ENCODE measurements at places on chromosomes 12 and 14.

DNA sequence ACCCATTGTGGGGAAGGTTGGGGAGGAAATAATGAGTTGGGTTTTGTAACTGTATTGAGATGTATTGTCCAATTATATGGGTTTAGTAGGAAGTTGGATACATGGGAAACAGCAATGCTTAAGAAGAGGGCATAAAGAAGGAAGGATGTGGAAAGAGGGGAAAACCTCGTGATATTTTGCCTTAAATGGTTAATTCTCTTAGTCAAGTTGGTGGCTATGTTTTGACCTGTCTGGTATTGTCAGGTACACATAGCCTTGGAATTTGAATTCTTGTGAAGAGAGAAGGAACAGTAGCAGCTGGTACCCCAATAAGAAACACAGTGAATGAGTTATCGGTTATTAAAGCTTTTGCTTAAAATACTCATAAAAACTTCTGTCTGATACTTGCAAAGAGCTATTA is 32.6 kb upstream of the SLC2A13 start:
- no peaks in the 10 kb centered on the region for H3K36me3 ChIP-seq
- no peak overlapping the region for H3K27ac ChIP-seq
- H3K27me3 ChIP-seq = no peaks in the 10 kb centered on the region
- no peak for DNase-seq
- peaks cover 10% of the 10 kb centered on the region for H3K4me1 ChIP-seq
- no peak overlapping the region for H3K4me3 ChIP-seq

DNA sequence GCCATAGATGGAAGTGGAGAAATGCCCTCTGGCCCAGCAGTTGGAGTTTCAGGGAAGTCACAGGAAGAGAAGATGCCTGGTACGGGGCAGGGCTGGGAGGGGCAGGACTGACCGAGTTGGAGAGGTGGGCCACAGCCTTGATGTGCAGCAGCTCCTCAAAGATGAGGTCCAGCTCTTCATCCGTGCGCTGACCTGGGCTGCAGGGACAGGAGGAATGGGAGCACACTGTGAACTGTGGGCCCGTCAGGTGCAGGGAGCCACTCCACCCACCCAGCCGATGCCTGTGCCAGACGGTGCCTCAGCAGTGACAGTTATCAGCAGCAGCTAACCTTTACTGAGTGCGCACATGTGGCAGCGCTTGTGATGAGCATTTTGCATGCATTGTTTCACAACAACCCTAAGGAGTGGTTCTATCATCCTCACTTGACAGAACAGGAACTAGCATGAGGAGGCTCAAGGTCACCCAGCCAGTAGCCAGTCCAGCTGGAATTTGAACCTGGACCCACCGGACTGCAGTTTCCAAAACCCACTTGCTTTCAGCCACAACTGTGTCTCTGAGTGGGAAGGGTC is 8.4 kb downstream of the RAPGEF3 start:
- peaks cover 24% of the 10 kb centered on the region for H3K4me1 ChIP-seq
- no peaks in the 10 kb centered on the region for H3K27me3 ChIP-seq
- H3K36me3 ChIP-seq = no peaks in the 10 kb centered on the region
- H3K4me3 ChIP-seq = no peak overlapping the region
- no peak overlapping the region for H3K27ac ChIP-seq

- H3K36me3 ChIP-seq = peaks cover 75% of the 10 kb centered on the region
- no peaks in the 10 kb centered on the region for H3K27me3 ChIP-seq
- peak overlapping the region; percentile 53 for H3K4me3 ChIP-seq
- H3K27ac ChIP-seq = peak overlapping the region; percentile 69
- DNase-seq = no peak
- peaks cover 23% of the 10 kb centered on the region for H3K4me1 ChIP-seq
Measured at GRCh38 chr12:57604992-57605810, 577 bp downstream of the DTX3 start.

GRCh38 chr12:131869871-131870418 is 24.5 kb upstream of the ULK1 start:
- H3K4me1 ChIP-seq = peaks cover 50% of the 10 kb centered on the region
- no peak overlapping the region for H3K4me3 ChIP-seq
- no peaks in the 10 kb centered on the region for H3K36me3 ChIP-seq
